ENCODE measurements at places on chromosomes 4 and X.

GRCh38 chr4:24279911-24280375, 304.4 kb downstream of the DHX15 start:
- no peak for DNase-seq

DNA sequence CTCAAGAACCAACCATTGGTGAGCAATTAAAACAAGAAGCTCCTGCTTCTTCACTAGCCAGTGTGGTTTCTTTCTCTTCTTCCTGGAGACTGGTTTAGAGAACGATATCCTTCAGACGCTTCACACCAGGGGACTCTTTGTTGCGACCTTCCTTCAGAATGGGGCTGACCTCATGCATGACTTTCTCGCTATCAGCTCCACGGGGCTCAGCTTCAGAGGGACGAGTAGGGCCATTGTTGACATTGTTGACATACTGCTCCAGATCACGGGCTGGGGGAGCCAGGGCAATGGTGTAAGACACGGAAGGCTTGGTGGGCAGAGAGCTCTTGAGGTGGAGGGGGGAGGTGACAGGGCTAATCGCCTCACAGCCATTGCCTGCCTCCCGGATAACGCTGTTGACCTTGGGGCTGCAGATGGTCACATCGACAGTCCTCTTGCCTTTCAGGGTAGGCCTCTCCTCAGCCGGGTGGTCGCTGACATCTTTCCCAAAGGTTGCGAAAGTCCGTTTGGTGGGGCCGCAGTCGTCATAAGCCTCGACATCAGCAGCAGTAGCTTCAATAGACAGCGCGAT, 113.8 kb downstream of the PCDH19 start:
- no peak for DNase-seq

GRCh38 chrX:38409289-38409688, 56.9 kb downstream of the OTC start:
- peak; percentile 10 for DNase-seq

GRCh38 chr4:24073948-24074347, 184.1 kb upstream of the PPARGC1A start:
- DNase-seq, result no peak

DNA sequence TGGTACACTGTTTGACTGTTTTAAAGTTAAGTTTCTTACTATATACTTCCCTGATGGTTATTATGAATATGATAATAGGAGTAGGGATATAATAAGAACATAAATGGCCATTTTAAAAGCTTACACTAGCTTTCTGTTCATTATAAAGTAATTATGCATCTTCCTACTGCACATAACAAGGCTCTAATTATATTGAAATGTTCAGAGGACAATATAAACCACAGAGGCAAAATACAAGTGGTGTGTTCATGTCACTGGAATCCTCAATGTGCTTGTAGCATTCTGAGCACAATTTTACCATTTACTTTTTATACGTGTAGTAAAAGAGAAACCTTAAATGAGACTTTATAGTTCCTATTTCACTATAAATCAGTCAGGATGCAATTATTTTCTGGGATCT, 268.3 kb downstream of the TMA16 start:
- no peak for DNase-seq
